ENCODE measurements at places on chromosomes 7 and 10. TPM values are rescaled to one million over a fixed set of nuclear protein-coding genes. Genes with fewer than 3 reads are reported as not detected.

- DNase-seq, result no peak
Observed at GRCh38 chr10:78982726-78983125, 86.0 kb upstream of the ZMIZ1 start.

GRCh38 chr10:61157182-61157581, 213.2 kb upstream of the RHOBTB1 start:
- no peak for DNase-seq

- DNase-seq, result no peak
Observed at GRCh38 chr10:69918036-69918435, 116.3 kb downstream of the COL13A1 start.

DNA sequence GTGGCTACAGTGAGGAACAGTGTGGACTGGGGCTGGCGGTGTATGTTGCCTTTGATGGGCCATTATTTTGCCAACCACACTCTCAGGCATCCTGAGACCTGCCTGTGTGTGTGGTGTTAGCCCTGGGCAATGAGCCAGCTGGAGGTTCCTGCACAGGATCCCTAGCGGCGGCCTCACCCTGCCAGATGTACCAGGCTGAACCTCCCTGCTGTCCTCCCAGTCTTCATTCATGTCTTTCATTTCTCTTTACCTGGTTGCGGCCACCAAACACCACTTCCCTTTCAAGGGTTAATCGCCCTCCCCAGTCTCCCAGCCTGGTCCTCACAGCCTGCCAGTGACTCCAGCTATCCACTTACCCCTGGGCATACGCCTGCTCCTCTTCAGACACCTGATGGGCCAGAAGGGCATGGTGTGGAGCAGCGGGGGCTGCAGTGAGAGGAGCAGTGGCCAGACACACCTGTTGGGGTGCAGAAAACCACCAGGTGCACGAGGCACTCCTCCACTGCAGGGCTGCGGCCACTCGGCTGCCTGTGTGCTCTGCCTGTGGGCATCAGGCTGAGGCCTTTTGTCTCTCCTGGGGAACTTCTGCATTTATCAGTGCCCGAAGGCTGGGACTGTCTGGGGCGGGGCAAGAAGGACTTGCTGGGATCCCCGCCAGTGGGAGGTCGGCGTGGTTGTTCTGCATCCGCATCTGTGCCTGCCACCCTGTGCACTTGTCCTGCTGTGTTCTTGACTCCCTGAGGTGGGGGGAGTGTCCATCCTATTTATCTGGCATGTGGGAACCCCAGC, 111.6 kb downstream of the ARHGAP22 start:
- no peak for DNase-seq

DNA sequence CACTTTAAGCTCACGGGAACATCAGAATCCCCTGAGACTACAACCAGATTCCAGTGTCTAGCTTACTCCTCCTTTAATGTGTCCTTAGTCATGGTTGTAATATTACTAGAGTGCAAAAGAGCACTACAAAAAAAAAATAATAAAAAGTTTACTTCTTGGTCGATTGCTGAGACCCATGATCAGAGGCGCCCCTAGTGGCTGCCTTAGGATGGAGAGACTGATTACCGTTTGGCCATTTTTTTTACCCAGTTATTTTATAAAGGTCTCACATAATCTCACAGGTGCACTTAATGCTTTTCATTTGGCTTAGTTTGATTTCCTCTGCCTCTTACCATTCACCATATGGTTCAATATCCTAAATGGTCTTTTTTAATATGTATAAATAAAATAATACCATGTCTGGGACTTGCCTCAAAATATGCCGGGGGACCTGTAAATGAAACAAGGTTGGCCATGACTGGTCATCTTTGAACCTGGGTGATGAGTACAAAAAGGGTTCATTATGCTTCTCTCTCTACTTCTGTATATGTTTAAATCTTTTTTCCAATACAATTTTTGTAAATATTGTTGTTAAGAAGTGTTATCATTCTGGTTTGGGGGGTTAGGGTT, 331.5 kb upstream of the NFE2L3 start:
- no peak for DNase-seq

The CYP2C8 gene
- 2.5 TPM for total RNA-seq

The NPY4R gene
- not detected for total RNA-seq

The DPP6 gene
- 2.2 TPM for total RNA-seq
